Activated CD8-positive, alpha-beta T cell treated with anti-CD3 and anti-CD28 coated beads, Interleukin-2, amount 10 ng/mL, durations not matched to agents 7 days and 5 days (primary cell): ENCODE measurements at places on chromosomes 11 and 22. TPM values are rescaled to one million over a fixed set of nuclear protein-coding genes. Genes with fewer than 3 reads are reported as not detected.

- no peaks in the 10 kb centered on the region for H3K27me3 ChIP-seq
- peaks cover 3% of the 10 kb centered on the region for H3K4me1 ChIP-seq
- H3K36me3 ChIP-seq, result no peaks in the 10 kb centered on the region
- no peak overlapping the region for H3K27ac ChIP-seq
Observed at GRCh38 chr22:19988965-19989724, 27.5 kb downstream of the ARVCF start.

DNA sequence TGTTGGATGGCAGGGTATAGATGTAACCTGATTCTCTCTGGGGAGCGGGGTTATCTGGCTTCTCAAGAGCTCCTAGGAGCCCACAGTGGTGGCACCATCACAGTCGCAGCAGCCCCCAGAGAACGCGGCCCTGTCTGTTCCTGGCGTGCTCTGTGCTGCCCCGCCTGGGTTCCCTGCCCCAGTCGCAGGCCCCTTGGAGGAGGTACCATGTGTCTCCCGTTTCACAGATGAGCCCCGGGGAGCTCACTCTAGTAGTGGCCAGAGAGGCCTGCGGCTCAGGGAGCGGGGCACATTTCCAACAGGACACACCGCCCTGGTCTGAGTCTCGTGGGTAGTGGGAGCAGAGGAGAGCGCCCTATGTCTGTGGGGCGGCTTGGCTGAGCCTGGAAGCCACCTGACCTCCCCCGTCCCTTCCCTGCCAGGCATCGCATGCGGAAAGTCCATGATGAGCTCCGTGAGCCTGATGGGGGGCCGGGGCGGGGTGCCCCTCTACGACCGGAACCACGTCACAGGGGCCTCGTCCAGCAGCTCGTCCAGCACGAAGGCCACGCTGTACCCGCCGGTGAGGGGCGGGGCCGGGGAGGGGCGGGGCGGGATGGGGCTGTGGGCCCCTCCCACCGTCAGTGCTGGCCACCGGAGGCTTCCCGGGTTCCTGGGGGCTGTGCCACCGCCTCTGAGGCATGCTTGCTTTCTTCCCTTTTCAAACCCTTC lies 21.0 kb upstream of the PPP6R3 start:
- no peak for DNase-seq
- H3K4me3 ChIP-seq, result no peak overlapping the region
- peaks cover 13% of the 10 kb centered on the region for H3K36me3 ChIP-seq
- peaks cover 14% of the 10 kb centered on the region for H3K4me1 ChIP-seq
- H3K27ac ChIP-seq, result no peak overlapping the region

GRCh38 chr11:105132716-105133511 lies 6.7 kb downstream of the CARD18 start:
- no peaks in the 10 kb centered on the region for H3K36me3 ChIP-seq
- H3K27me3 ChIP-seq, result peaks cover 2% of the 10 kb centered on the region
- no peak overlapping the region for H3K4me3 ChIP-seq
- DNase-seq, result no peak
- no peak overlapping the region for H3K27ac ChIP-seq

GRCh38 chr22:20143883-20144665 lies 6.8 kb downstream of the CCDC188 start:
- no peak overlapping the region for H3K4me3 ChIP-seq
- H3K36me3 ChIP-seq, result no peaks in the 10 kb centered on the region
- no peak overlapping the region for H3K27ac ChIP-seq

- H3K4me3 ChIP-seq, result no peak overlapping the region
- DNase-seq, result no peak
Observed at GRCh38 chr11:19625438-19625837, 87.2 kb upstream of the NAV2 start.

GRCh38 chr22:29078869-29079207 lies 6.0 kb downstream of the KREMEN1 start:
- no peak overlapping the region for H3K27ac ChIP-seq
- no peak overlapping the region for H3K4me3 ChIP-seq
- no peak for DNase-seq
- H3K4me1 ChIP-seq, result peaks cover 18% of the 10 kb centered on the region
- H3K27me3 ChIP-seq, result peaks cover 59% of the 10 kb centered on the region

DNA sequence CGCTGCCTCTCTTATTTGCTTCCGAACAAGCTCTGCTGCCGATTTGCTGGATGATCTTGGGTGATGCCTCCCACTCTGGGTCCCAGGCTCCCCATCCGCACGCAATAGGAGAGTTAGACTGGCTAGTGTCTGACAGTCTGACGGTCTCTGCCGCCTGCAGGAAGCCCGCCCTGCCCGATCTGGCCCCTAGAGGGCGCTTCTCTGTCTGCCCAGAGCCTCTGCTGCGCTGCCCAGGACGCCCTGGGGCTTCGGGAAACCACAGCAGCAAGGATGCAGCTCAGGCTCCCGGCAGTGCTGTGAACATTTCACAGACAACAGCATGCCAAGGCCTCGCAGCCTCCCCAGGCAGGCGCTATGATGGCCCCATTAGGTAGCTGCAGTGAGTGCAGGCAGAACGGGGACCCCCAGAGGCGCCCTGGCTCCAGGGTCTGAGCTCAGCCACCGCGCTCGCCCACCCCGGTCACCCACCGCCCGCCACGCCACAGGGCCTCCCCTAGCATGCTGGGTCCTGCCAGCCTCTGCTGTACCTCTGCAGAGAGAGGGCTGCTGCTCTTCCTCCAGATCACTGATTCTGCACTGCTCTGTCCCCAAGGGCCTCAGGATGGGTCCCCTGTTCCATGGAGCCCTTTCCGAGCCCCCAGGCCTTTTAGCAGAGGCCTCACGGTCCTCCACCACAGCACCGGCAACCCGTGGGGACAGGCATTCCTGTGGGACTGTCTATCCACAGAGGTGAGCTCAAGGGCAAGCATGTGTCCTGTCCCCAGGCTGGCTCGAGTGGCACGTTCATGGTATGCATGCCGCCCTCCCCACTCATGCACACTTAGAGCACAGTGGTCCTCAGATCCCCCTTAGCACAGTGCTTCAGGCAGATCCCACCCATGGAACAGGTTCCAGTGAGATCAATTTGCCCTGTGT lies 4.3 kb upstream of the BAIAP2L2 start:
- H3K36me3 ChIP-seq, result no peaks in the 10 kb centered on the region
- peak; percentile 86 for DNase-seq
- H3K4me1 ChIP-seq, result peaks cover 7% of the 10 kb centered on the region
- H3K27ac ChIP-seq, result no peak overlapping the region

GRCh38 chr22:23376256-23376655 lies 195.9 kb downstream of the BCR start:
- no peak overlapping the region for H3K27ac ChIP-seq
- H3K27me3 ChIP-seq, result no peaks in the 10 kb centered on the region
- H3K36me3 ChIP-seq, result no peaks in the 10 kb centered on the region
- peak; percentile 62 for DNase-seq

- no peak for DNase-seq
- H3K4me3 ChIP-seq, result no peak overlapping the region
- H3K36me3 ChIP-seq, result no peaks in the 10 kb centered on the region
- no peaks in the 10 kb centered on the region for H3K4me1 ChIP-seq
- no peak overlapping the region for H3K27ac ChIP-seq
Observed at GRCh38 chr22:19011075-19011474, 75.0 kb upstream of the PRODH start.

GRCh38 chr22:40818192-40818746 lies 877 bp downstream of the SLC25A17 start:
- peak overlapping the region; percentile 92 for H3K27ac ChIP-seq
- H3K36me3 ChIP-seq, result peaks cover 14% of the 10 kb centered on the region
- H3K4me3 ChIP-seq, result peak overlapping the region; percentile 94
- peaks cover 36% of the 10 kb centered on the region for H3K4me1 ChIP-seq

DNA sequence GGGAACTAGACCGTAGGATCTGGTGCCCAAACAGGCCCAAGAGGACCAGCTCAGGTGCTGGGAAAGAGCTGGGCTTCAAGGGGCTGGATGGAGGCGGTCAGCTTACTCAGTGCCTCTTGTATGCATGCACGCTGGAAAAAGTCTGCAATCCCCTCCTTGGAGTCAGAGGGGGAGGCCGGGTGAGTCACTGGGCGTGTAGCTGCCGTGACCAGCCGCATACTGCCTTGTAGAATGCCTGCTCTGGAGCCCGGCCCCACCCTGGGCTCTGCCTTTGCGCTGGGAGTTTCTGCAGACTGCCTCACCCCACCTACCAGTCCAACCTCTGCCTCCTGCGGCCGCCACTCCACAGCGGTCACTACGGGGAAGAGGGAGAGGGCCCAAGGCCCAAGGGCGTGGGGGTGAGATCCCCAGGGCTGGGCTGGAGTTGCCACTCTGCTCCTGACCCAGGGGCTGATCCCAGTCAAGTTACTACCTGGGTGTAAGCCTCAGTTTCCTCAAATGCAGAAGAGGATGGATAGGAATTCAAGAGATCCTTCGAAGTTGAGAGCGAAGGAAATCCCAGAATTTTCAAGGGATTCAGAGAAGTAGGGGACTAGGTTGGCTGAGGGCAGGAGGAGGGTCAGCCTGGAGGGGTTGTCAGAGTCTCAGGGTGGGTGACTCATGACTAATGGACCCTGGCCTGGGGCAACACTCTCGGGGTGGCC lies 4.2 kb downstream of the MRGPRF start:
- H3K27ac ChIP-seq, result no peak overlapping the region
- no peaks in the 10 kb centered on the region for H3K36me3 ChIP-seq
- H3K4me3 ChIP-seq, result no peak overlapping the region
- H3K4me1 ChIP-seq, result peaks cover 2% of the 10 kb centered on the region

GRCh38 chr11:69447786-69448185 lies 33.7 kb upstream of the LINC01488 start:
- peaks cover 13% of the 10 kb centered on the region for H3K4me1 ChIP-seq
- H3K4me3 ChIP-seq, result no peak overlapping the region
- H3K27me3 ChIP-seq, result peaks cover 12% of the 10 kb centered on the region
- H3K36me3 ChIP-seq, result no peaks in the 10 kb centered on the region

- no peak overlapping the region for H3K4me3 ChIP-seq
- H3K27ac ChIP-seq, result no peak overlapping the region
- H3K4me1 ChIP-seq, result peaks cover 8% of the 10 kb centered on the region
- no peak for DNase-seq
- no peaks in the 10 kb centered on the region for H3K27me3 ChIP-seq
- no peaks in the 10 kb centered on the region for H3K36me3 ChIP-seq
Observed at GRCh38 chr22:21725956-21726649, 9.5 kb downstream of the YPEL1 start.

Gene GRM5
- not detected for total RNA-seq

Gene IL10RA
- total RNA-seq, result 210 TPM

Gene USP2
- total RNA-seq, result 0.55 TPM

Gene KRTAP5-10
- total RNA-seq, result not detected

Gene FAM227A
- 0.89 TPM for total RNA-seq
